ENCODE measurements at places on chromosomes 12 and 14.

GRCh38 chr12:106954462-106955376, 988 bp upstream of the TMEM263 start:
- DNase-seq = no peak

- no peak for DNase-seq
Observed at GRCh38 chr14:104400355-104400754, 179.2 kb upstream of the C14orf180 start.

GRCh38 chr12:11178250-11178649, 7.3 kb downstream of the SMIM10L1 start:
- DNase-seq = no peak

DNA sequence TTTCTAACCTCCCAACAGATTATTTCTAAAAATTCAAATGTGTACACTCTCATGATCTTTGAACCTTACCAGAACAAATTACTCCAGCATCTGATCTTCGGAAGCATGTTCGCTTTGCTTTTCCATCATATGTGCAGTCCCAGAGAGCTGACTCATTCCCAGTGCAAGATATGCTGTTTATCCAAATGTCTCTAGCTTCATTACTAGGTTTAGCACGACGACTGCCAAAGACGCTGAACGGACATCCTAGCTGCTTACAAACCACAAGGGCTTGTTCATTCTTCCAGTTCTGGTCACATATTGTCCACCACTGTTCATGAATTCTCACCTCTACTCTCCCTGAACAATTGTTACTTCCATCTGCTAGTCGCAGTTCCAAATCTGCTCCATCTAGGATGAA, 40.5 kb downstream of the CD163L1 start:
- no peak for DNase-seq

DNA sequence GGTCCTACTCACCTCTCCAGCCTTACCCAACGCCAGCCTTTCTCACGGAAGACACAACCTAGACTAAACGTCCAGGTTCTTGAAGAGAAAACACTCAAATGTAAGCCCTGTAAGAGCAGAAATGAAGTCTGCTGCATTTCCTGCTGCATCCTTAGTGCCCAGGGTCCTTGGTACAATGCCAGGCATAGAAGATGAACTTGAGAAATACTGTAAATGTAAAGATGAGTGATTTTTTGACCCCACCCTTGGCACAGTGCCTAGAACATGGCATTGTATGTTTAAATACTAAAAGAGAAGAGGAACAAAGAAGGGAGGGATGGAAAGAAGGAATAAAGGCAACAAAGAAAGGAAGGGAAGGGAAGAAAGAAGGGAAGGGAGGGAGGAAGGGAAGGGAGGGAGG, 514.6 kb downstream of the MED13L start:
- DNase-seq = no peak

DNA sequence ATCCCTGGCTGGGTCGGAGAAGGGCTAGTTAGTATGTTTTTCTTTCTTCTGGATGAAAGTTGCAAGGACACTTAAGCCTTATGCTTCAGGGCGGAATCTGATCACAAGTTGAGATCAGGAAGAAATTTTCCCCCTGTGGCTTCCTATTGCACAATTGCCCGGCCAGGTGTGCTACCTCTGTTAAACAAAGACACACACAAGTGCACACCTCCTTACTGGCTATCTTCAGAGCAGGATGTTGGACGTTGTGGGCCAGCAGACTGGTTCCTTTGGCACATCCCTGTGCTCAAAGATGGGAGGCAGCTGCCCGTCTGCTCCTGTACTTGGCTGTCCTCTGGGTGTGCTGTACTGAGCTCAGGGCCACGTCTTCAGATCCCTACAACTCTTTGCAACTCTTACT, 19.1 kb downstream of the ETV6 start:
- no peak for DNase-seq

DNA sequence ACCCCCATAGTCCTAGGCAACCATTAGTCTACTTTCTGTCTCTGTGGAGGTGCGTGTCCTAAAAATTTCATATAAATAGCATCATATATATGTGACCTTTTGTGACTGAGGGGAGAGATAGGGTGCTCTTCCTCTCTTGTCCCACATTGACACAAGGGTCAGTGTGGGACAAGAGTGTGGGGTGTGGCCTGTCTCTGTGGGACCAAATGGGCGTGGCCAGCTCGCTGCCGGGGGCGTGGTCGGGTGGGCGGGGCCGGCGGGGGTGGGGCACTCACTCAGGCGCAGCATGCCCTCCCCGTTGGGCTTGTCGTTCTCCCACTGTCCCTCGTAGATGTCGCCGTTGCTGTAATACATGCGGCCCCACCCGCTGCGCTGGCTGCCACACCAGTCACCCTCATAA, 15.5 kb downstream of the MORN3 start:
- no peak for DNase-seq

GRCh38 chr12:108302016-108302402, 37.1 kb downstream of the CMKLR1 start:
- DNase-seq = no peak

- DNase-seq = no peak
Observed at GRCh38 chr14:104390941-104391901, 188.3 kb upstream of the C14orf180 start.

DNA sequence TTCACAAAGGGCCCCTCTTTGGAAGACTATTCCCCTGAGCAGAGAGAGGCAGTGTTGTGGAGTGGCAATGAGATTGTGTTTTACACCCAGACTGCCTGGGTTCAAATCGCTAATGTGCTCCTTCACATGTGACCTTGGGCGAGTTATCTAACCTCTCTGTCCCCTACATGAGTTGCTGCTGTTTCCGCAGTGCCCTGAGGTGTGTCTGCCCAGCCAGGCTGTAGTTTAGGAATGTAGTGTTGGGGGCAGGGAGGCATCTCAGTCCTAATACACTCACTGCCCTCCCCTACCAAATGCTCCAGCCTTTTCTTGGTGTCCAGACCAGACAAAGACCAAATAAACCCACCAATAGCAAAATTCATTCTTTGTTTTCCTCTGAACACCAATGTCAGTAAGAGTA, 78.6 kb downstream of the SLC24A4 start:
- no peak for DNase-seq

DNA sequence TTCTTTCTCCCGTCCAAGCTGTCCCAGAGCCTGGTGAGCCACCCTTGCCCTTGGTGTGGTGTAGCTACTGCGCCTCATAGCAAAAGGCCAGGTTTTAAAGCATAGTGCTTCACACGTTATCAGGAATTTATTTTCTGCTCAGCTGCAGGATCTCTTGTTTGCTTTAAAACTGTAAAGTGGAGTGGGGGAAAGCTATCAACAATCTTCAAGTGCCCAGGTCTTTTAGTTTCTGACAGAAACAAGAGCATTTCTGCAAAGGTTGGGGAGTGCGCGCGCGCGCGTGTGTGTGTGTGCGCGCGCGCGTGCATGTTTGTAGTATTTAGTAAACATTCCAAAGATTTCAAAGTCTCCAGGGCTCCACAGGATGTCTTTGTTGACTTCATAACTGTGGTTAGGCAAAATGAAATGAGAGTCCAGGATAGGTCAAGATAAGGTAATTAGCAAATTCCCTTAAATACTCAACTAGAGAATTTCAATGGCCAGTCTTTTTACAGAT, 45.5 kb downstream of the EML1 start:
- no peak for DNase-seq

Measured in NCI-H774 (cell line).